CD4-positive, alpha-beta T cell treated with Interleukin-21 for 1 hour (primary cell): ENCODE measurements at places on chromosomes 1 and 21.

GRCh38 chr1:151825751-151826660 is 5.6 kb downstream of the RORC start:
- peak; percentile 38 for DNase-seq

- DNase-seq, result no peak
Measured at GRCh38 chr1:34500451-34500850, 254.4 kb upstream of the GJB5 start.

DNA sequence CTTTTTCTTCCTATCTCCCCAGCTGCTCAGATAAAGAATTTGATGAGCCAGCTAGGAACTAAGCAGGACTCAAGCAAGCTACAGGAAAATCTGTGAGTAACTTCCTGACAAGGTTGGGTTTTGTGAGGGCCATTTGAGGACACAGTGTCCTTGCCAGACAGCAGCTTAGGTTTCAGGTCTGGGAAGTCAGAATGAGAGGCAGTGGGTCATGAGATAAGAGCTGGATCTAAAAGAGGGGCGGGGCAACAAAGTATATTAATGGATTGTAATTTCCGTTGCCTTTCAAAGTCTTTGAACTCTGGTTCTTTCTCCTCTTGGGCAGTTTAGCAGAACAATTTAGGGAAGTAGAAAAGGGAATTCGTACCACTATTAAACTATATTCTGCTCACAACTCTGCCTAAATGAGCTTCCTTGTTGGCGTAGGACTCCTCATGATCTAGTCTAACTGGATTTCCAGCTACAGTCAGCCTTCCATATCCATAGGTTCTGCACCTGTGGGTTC is 16.6 kb downstream of the STX12 start:
- DNase-seq, result no peak

DNA sequence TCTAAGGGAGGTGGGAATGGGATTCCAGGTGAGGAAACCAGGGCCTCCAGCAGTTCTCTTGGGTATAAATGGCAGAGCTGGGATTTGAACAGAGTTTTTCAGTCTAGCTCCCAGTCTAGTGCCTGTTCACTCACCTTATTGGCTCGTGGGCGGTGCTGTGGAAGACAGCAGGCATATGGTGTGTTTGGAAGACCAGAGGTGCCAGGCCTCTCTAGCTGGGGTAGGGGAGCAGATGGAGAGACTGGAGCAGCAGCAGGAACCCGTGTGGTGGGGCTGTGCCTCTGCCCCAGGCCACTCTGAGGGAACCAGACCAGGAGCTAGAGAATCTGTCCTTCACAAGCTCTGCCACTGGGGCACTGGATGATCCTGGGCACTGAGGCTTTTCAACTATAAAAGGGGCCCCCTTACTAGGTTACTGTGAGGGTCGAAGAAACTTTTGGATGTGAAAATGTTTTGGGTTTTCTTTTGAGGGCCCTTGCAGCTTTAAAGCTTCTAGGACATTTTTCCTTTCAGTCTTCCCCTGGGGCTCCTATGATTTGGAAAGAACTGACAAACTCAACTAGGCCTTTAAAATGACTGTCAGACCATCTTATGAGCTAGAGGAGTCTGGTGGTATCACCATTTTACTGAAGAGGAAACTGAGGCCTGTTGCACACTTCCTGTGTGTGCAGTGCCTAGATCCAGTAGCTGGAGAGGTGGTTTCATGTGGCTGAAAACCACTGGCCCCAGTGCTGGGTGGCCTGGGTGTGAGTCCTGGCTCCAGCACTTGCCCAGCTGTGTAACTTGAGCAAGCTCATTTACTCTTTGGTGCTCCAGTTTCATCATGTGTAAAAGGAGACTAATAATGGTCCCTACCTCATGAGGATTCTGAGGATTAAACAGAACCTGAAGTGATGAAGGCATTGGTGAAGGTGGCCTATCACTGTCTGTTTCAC is 6.1 kb downstream of the DMRTB1 start:
- no peak for DNase-seq

- no peak for DNase-seq
Measured at GRCh38 chr1:247281001-247281574, 25.2 kb downstream of the VN1R5 start.

- DNase-seq, result no peak
Measured at GRCh38 chr1:39926820-39927219, 25.1 kb upstream of the MYCL start.

- no peak for DNase-seq
Measured at GRCh38 chr1:48969971-48970370, 193.3 kb upstream of the BEND5 start.

DNA sequence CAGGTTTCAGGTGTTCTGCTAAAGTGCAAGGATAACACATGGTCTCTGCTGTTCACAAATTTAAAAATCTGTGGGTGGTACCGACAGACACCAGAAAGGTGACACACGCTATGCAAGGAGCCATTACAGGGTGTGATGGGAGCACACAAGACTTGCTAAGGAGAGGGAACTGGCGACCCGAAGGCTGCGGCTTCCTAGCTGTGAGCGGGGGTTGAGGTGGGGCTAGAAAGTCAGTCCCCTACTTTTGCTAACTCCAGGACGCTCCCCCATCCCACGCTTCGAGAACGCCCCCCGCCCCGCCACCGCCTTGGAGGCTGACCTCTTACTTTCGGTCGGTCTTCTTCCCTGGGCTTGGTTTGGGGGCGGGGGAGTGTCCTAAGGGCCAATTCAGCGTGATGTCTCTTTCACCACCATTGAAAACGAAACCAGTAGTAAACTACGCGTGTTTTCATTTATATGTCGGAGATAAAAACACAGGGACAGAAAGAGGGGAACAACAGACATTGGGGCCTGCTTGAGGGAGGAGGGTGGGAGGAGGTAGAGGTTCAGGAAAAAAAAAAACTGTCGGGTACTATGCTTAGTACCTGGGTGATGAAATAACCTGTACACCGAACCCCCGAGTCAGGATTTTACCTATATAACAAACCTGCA is 1.1 kb downstream of the CKS1B start:
- peak; percentile 66 for DNase-seq

DNA sequence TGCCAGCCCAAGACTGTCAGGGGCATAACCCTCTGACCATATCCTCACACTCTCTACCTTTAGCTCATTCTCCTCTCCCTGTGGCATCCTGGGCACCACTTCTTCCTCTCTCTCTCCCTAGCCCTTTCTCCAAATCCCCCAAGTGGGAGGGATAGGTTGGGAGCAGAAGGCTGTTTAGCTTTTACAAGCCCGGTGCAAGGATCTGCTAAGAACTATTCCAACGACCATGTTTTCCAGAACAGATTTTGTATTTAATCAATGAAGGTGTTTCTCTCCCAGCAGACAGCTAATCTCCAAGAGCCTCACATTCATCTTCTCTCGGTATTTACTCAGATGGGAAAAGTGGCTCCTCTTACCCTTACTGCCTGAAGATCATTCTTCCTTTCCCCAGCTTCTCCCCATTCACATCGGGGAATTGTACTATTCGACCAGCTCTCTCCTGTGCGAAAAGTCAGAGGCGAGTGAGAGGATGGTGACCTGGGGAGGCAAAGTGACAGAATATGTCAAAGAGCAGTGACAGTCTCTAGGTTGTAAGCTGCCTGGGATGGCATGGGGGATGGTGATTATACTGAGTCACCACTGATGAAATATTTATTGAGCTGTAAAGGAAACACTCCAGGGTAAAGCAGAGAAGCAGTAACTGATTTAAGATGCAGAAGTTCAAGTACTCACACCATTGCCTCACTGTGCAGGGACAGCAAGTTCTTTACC is 47.0 kb upstream of the RBM15 start:
- DNase-seq, result no peak

- DNase-seq, result no peak
Measured at GRCh38 chr1:30472526-30472925, 250.9 kb downstream of the MATN1 start.

- no peak for DNase-seq
Measured at GRCh38 chr1:158864595-158864994, 33.4 kb downstream of the MNDA start.

- no peak for DNase-seq
Measured at GRCh38 chr1:184299796-184300195, 87.0 kb upstream of the C1orf21 start.

- DNase-seq, result no peak
Measured at GRCh38 chr1:225425201-225425786, 2.5 kb downstream of the LBR start.

DNA sequence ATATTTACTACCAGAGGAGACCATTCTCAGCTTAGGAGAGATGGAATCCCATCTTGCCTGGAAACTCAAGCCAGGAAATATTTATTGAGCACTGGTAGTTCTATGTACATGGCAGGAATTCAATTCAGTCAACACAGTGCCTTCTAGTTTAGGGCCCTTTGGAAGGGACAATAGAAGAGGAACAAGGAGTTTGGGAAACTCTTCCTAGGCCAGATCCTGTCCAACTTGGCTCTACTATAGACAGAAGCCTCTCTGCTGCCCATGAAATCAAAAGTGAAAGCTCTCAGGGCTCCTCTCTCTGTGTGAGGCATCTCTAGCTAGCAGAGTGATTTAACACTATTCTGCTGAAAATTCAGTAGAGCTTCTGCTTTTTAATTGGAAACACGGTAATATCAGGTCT is 244.6 kb upstream of the MAP1LC3C start:
- DNase-seq, result no peak

DNA sequence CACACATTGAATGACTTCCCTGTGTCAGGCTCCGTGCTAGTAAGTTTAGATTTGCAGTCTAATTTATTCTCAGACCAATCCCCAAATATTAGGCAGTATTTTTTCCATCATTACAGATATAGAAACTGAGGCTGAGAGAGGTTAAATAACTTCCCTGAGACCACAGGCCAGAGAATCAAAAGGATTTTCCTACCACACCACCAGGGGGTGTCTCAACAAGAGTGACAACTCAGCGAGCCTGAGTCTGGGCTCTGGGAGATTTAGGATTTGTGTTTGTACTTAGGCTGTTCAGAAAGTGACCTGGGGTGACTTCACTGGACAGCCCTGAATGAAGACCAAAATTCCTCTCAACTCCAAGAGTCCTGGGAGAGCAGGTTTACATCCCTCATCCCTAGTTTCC is 13.3 kb upstream of the LCE5A start:
- no peak for DNase-seq

DNA sequence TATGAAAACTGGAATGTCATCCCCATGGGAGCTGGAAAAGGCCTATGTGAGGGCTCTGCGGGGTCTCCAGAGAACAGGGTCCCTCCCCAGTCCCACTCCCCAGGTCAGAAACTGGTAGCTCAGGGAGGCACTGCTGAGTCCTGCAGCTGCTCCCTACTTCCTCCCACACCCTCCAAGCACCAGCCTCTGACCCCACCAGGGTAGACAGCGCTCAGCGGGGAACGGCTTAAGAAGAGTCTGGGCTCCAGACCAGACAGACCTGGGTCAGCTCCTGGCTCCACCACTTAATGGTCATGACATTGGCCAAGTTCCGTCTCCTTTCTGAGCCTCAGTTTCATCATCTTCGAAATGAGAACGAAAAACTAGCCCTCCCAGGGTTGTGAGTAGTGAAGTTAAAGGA is 7.2 kb downstream of the LRP8 start:
- no peak for DNase-seq

GRCh38 chr1:87916965-87917364 is 588.3 kb downstream of the LMO4 start:
- DNase-seq, result no peak

DNA sequence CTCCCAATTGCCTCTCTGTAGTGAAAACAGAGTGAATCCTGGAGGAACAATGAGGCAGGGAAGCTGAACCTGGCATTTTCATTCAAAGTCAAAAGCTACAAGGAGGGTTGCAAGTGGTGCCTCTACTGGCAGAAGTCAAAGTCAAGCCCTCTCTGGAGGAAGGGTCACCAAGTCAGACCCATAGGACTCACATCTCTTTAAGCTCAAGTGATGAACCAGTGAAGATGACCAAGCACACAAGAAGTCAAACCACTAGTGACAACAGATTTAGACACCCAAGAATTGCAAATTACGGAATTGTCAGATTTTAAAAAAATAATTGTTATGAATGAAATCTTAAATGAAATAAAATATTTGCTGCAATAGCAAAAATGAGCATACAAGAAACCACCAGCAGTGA is 81.1 kb upstream of the ATP1B1 start:
- DNase-seq, result no peak

GRCh38 chr1:238364214-238364892 is 473.6 kb upstream of the ZP4 start:
- no peak for DNase-seq

GRCh38 chr1:32665915-32666314 is 14.9 kb downstream of the RBBP4 start:
- DNase-seq, result no peak
